ENCODE measurements at places on chromosomes 12 and 14.

- no peak for DNase-seq
Observed at GRCh38 chr14:105195522-105196264, 14.6 kb upstream of the NUDT14 start.

DNA sequence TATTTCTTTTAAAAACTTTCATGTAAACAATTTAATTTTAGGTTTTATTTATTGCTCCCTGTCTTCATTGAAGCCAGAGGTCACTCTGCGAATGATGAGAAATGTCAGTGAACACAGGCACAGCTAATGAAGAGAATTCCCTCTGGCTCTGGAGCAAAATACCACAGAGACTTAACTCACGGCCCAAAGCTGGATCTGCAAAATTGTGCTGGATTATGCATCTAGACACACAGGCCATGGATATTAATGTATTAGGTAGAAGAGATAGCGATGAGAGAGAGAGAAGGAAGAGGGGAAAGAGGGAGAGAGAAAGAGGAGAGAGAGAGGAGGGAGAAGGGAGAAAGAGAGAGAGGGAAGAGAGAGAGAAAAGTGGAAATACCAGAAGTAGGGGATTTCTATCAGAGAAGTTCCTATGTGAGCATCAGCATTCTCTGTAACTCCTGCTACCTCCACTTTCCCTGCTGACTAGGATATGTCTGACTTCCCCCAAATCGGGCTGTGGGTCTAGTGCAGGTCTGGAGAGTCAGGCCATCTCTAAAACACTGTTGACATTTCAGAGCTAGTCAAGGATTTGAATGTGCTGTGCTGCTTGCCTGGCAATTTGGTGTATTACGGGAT, 3.7 kb downstream of the ARHGDIB start:
- DNase-seq, result no peak

- DNase-seq, result no peak
Observed at GRCh38 chr12:54206791-54207190, 18.0 kb upstream of the SMUG1 start.

- peak; percentile 63 for DNase-seq
Observed at GRCh38 chr12:1579651-1580435, 14.5 kb downstream of the FBXL14 start.

DNA sequence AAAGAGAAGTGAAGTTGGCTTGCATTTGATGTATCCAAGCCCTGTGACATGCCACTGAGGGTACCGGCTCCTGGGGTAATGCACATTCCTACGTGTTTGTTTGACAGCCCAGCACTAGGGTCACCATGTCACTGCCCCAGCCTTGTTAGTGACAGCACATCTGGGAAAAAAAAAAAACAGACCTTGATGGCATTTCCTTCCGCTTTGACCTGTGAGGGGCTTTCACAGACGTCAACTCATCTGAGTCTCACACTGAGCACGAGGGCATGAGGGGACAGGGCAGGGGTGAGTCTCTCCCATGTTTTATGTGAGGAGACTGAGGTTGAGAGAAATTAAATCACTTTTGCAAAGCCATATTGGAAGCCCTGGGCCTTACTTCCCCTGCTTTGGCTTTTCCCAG, 111.5 kb downstream of the NUAK1 start:
- DNase-seq, result no peak

DNA sequence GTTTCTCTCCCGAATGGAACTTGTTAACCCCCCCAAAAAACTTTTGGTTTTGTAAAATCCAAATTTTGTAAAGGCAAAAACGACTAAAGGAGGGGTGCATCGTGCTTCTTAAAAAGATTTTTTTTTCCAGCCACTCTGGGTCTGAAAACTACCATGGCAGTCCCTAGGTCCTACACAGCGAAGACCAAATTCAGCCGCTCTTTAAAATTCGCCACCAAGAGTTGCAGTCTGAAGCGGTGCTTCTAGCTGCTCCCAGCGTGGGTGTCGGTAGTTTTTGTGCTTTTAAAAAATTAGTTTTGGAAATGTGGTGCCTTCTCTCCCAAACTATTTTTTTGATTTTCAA, 873 bp upstream of the GSC start:
- no peak for DNase-seq

DNA sequence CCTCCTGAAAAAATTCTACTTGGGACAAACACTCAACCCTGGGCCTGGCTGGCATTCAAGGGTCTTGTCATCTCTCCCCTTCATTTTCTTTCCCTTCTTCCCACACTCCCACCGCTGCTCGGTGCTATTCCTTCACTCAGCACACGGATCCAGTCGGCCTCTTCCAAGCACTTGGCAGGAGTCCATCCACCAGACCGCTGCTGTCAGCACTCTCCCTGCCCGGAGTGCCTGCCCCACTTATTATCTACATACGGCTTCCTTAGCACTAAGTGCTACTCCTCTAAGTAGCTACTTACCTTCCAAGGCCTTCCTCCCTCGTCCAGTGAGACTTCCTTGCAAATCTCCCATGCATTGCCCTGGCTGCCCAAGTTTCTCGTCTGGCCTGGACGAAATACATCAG, 29.8 kb downstream of the CALM1 start:
- no peak for DNase-seq

DNA sequence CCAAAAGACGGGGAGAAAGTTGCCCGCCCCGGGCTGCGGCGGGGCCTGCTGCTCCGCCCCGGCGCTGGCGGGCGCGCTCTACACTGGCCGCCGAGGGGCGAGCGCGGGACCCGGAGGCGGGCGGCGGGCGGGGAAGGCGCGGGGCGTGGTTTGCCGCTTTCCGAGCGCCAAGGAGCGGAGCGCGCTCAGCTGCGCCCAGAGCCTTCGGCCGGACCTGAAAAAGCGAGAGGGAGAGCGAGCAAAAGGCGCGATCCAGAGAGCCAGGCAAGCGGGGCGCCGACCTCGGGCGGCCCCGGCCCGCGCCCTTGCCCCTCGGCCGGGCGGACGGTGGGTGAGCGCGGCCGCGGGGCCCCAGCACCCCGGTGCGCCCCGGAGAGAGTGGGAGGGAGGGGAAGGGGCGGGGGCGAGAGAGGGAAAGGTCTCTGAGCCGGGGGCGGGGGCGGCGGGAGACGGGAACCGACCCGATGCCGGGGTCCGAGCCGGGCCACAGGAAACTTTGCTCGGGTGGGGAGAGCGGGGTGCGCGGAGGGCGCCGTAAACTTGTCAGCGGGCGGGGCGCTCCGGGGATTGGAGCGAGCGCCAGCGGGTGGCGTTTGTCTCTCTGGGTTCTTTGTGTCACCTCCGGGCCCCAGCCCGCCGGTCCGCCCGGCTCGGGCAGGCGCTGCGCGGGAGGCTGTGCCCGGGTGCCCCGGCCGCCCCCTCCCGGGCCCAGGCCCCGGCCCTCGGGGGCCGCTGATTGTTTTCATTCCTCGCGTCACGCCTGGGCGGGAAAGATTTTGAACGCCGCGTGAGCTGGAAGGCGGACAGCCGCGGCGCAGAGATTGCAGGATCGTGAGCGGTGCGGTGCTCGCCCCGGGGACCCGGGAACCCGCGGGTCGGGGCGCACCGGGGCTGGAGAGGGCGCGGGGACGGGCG, at the start of gene SYNE2:
SYNE2 (plus strand) TSS at position 188 of the 915 bp plus-strand sequence. CDS start 56,145 bp downstream, outside the sequence.
- peak; percentile 82 for DNase-seq

DNA sequence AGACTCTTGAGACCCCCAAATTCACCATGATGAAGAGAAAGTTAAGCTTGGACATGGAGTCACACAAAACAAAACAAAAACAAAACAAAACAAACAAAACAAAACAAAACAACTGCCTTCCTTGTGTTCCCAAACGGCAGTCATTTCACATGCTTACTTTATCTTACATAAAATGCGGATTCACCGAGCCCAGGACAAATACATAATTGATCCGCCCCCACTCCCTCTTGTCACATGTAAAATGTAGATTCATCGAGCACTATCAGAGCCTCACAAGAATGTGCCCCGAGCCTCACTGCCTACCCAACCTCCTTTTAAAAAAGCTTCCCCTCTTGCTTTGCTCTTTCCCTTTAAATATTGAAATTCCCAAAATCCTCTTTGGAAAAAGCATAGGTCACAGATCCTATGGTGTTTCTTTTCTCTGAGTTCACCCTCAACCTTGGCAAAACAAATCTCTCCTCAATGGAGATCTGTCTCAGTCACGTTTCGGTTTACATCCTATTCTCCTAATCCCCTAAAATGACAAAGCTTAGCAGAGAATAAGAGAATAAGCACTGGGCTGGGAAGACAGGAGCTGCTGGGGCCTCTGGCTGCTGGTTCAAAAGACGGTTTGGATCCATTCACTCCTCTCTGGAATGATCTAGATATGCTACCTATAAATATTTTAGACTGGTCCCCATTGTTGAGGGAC, 83.7 kb downstream of the NINJ2 start:
- DNase-seq, result no peak

DNA sequence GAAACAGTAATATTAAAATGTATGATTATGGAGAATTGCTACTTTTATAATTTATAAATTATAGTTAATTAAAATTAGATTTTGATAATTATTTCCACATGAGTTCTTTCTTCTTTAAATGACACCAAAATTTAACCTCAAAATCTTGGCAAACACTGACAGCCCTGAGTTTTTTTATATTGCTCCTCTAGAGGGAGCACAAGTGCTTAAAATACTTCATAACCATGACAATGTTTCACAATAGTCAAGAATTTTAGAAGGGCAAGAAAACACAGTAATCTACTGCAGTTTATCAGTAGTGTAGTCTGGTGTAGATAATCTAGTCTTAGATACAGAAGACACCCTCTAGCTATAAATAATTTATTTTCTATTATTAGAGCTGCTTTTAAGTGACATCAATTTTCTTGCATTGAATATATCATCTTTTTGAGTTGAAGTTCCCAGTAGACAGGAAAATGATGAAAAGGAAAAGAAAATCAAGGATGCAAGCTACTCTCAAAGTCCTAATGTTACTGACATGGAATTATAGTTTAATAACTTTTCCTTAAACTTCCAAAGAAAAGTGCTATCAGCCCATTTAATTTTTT, 14.3 kb upstream of the PTGER2 start:
- peak; percentile 72 for DNase-seq

DNA sequence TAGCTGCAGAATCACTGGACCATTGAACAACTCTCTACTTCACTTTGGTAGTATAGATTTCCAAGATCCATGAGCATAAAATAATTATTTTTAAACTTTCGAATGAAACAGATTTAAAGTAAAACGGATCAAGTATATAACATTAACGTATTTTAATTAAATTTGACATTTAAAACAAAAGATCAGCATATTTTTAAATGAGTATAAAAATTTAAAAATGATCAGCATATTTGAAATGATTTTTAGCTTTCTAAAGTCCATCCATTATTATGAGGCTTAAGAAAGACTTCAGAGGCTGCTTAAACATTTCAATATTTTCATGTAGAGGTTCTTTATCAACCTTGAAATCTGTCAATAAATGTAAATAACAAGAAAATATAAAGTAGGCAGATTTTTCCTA, 5.2 kb upstream of the USP15 start:
- no peak for DNase-seq

DNA sequence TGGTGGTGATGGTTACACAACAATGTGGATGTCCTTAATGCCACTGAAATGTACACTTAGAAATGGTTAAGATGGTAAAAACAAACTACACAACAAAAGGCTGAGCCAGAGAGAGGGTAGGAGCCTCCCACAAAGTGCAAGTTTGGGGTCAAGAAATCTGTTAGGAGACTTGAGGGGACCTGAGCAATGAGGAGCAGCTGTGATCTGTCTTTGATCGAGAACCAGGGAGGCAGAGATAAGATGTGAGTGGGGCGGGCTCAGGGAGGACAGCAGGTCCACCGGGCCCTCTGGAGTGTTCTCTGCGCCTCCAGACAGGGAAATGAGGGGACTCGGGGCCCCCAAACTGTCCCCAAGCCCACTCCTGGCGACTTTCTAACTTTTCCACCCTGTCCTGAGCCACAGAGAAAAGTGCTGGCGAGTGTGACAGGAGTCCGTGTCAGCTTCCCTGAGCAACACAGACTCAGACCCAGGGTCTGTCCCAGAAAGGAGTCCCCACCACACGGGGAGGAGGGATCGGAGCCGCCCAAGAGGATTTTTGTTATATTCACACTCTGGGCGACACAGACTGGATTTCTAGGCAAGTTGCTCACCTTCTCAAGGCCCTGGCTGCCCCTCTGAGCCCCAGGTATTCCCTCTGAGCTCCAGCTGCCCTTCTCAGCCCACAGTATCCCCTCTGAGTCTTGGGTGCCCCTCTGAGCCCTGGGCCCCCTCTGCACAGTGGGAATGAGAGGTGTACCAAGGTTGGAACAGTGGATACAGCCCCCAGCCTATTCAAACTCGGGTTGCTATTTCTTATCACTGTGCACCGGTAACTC, 11.5 kb upstream of the SCARB1 start:
- no peak for DNase-seq

- no peak for DNase-seq
Observed at GRCh38 chr14:21048638-21049037, 6.5 kb downstream of the RNASE7 start.

DNA sequence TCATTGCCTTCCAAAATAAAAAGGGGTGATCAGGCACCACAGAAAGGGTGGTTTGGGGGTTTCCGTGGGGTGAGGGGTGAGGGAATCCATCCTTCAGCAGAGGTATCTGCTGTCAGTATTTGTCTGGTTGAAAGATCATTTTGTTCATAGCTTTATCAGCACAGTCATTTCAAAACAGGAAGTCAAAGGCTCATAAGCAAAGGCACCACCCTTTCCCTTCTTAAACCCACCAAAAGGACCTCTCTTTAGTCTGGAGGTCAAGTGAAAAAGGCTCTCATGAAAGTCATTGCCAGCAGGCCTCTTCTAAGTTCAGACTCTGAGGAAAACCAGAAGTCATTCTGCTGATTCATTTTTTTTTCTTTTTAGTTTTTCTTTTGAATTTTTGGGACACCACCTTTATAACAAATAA, 6.2 kb downstream of the CHST11 start:
- no peak for DNase-seq

- DNase-seq, result peak; percentile 90
Observed at GRCh38 chr14:105203057-105203531, 22.0 kb upstream of the NUDT14 start.

GRCh38 chr14:69354383-69355153, 43.5 kb downstream of the ERH start:
- DNase-seq, result no peak

- peak; percentile 48 for DNase-seq
Observed at GRCh38 chr14:100132903-100133510, 26.4 kb downstream of the DEGS2 start.

DNA sequence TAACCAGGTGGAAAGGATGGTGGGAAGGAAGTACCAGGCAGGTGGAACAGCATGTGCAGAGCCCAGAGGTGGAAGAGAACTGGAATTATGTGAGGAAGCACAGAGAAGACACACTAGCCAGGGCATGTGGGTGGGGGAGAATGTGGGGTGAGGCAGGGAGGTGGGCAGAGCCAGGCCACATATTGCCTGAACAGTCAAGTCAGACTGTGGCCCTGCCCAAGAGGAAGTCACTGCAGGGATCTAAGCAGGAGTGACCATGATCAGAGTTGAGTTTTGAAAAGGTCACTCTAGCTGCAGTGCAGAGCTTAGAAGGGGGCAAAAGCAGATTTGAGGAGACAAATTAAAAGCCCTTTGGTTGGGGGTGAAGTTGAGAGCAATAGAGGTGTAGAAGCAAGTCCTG, 114.0 kb upstream of the SLC38A2 start:
- no peak for DNase-seq

DNA sequence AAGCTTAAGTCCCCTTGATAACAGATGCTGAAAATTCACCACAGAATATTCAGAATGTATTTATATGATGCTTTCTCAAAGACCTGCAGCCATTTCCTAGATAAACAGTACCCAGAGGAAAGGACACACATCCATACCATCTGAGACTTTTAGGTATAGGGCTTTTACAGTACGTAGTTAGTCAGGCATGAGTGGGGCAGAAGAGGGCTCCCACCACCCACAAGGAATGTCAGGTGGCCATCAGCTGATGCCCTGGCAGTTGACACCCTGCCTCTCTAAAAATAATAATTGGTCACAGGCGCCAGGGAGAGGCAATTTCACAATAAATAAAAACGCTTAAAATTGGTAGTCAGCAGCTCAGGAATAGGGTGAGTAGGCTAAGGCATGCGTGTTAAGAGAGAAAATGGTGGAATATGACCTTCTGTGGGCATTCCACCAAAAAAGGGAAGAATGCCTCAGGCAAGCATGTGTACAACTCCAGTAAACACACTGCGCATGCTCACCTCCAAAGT, 7.8 kb upstream of the TAS2R46 start:
- no peak for DNase-seq

Measured in AG08395 (cell line).